Stimulated activated CD8-positive, alpha-beta memory T cell treated with anti-CD3 and anti-CD28 coated beads, Interleukin-4, amount 100 ng/mL, for 24 hours (primary cell): ENCODE measurements at places on chromosomes 13 and 19.

GRCh38 chr13:37364007-37364406 lies 234.6 kb downstream of the POSTN start:
- DNase-seq = no peak

GRCh38 chr13:28707629-28708427 lies 10.9 kb downstream of the SLC46A3 start:
- DNase-seq = no peak

DNA sequence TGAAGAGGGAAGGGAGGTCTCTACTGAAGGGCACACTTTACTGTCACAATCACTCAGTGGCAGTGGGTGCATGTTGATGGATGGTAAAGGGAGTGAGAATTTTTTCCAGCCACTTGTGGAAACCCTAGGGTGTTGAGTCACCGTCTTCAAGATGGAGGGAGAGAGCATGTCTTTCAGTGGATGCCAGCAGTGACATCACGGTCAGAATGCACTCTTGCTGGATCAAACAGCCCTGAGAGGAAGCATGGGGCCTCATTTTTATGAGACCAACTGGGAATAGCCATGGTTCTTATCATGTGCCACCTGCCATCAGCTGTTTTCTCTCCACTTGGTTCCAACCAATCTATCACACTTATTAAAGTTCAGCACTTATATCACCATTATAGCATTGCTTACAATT lies 182.5 kb downstream of the KCNRG start:
- DNase-seq = no peak

DNA sequence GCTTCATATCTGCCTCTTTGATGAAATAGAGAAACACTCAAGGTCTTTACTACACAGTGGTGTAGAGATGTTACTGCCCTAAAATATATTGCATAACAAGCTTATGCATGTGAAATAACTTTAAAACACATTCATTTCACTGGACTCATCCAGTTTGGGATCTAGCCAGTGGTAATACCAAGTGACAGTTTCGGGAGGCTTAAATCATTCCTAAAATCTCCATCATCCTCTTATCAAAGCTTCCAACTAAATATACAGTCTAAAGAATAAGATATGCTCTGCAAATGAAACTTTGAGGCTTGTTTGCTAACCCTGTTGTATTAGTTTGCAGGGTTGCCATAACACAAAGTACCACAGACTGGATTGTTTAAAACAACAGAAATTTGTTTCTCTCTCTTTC lies 52.8 kb downstream of the THSD1 start:
- no peak for DNase-seq

- no peak for DNase-seq
Observed at GRCh38 chr19:47503826-47504150, 11.1 kb downstream of the NAPA start.
